Vagina (tissue), 2 donors: ENCODE measurements at places on chromosomes 12 and 14. TPM values are rescaled to one million over a fixed set of nuclear protein-coding genes. Genes with fewer than 3 reads are reported as not detected.

DNA sequence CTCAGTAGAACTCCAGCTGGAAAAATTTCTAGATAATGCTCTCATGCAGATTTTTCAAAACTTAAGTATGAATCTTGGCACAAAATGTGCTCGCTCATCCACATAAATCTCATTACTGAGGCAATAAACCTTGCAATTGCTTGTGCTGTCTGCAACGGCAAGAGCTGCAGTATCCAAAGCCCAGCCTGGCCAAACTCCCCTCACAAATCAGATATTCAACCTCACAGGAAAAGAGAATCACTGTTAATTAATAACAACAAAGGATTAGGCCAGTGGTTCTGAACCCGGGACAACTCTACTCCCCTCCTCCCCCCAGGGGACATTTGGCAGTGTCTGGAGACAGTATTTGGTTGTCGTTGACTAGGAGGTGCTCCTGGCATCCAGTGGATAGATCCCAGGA lies 19.2 kb upstream of the CORO1C start:
- no peak for DNase-seq

Gene KRT82
- total RNA-seq: not detected

Gene TAS2R13
- total RNA-seq: 7.1 TPM

Gene CDCA3
- 8.6 TPM for total RNA-seq

Gene PCNX4
- total RNA-seq: 51.6 TPM

Gene MYO1H
- total RNA-seq: not detected

Gene HOXC12
- not detected for total RNA-seq

GRCh38 chr12:100554608-100555077 lies 18.8 kb upstream of the GAS2L3 start:
- DNase-seq: no peak

DNA sequence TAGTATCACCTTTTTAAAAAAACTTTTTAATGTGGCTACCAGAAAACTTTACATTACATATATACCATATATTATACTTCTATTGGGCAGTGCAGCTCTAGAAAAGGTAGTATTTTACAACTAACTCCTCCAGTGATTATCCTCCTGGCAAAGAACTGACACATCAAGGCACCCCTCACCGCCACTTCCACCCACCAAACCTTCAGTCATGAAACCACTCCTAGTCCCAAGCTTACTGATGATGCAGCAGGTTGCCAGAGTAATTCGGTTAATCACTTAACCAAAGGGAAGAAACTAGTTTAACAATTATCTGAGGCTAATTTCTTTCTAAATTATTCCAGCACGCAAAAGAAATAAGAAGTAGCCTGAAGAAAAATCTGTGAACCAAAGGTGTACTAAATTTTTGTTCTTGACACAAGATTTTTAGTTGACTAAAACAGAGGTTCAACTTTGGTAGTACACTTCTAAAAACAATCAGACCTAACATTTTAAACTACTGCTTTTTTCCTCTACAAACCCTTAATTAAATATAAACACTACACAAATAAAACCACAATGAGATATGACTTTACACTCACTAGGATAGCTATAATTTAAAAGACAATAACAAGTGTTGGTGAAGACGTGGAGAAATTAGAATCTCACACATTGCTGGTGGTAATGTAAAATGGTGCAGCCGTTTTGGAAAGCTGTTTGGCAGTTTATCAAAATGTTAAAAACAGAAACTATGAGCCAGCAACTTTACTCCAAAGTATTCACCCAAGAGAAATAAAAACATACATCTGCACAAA lies 16.7 kb downstream of the SPPL3 start:
- DNase-seq: no peak

DNA sequence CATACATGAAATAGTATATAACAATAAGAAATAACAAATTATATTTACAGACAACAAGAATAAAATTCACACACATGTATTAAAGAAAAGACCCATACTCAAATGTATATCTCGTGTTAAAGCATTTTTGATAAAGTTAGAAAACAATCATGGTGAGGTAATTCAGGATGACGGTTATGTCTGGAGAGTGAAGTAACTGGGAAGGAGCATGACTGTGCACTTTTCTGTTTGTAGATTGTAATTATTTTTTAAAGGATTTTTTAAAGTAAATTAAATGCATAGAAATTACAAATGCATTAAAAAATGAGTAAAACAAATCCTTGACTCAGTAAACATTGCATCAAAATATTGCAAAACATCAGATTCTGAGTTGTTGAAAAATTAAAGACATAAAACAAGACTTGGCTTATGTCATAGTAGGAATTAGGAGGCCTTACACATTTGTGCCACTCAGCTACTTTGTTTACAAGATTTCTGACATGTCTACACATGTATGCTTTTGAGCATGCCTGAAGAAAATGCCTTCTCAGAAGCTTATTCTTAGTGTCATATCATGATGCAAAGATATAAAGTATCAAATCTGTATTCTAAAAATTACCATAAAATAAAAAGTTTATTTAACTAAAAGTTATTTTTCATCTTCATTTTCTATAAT lies 1325.1 kb downstream of the SLC16A7 start:
- no peak for DNase-seq

- no peak for DNase-seq
These were observed 57.0 kb downstream of the PLEKHG7 start for GRCh38 chr12:92759634-92760268.

GRCh38 chr12:19885093-19885812 lies 446.0 kb downstream of the AEBP2 start:
- no peak for DNase-seq

GRCh38 chr12:108055141-108055540 lies 73.9 kb upstream of the WSCD2 start:
- no peak for DNase-seq

GRCh38 chr14:22689199-22689598 lies 45.0 kb upstream of the OR6J1 start:
- DNase-seq: no peak

Gene MYF5
- total RNA-seq: not detected

DNA sequence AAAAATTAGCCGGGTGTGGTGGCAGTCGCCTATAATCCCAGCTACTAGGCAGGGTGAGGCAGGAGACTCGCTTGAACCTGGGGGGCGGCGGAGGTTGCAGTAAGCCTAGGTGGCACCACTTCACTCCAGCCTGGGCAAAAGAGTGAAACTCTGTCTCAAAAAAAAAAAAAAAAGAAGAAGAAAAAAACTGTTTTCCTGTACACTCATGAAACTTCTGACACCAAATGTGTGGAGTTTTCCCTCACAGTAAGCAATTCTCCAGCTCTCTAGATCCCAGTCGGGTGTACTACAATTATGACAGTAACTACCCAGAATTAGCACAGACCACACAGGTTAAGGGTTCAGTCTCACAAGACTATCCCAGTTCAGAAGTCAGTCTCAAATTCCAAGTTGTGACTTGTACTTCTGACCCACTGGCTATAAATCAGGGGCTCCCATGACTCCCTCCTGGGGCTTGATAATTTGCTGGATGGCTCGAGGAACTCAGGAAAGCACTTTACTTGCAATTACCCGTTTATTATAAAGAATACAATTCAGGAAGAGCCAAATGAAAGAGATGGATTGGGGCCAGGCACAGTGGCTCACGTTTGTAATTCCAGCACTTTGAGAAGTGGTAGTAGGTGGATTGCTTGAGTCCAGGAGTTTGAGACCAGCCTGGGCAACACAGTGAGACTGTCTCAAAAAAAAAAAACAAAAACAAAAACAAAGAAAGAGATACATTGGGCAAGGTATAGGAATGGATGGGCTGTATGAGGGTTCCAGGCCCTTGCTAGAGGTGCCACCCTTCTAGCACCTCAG lies 12.4 kb upstream of the ARF6 start:
- DNase-seq: peak; percentile 56

DNA sequence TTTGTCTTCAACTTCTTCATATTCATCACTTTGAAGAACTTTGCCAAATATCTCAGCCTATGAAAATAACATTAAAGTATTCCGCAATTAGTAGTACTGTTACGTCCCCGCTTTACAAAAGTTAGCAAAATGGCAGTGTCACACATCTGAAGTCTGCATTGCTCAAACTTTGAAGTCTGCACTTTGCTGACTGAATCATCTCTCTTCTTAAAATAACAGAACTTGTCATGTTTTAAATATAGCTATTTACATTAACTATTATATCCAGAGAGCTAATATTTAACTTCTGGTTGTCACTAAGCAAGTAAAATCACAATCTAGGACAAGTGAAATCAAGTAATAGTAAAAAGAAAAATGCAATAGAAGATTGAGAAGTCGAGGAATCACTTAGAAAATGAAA lies 34.5 kb downstream of the IPO8 start:
- no peak for DNase-seq

DNA sequence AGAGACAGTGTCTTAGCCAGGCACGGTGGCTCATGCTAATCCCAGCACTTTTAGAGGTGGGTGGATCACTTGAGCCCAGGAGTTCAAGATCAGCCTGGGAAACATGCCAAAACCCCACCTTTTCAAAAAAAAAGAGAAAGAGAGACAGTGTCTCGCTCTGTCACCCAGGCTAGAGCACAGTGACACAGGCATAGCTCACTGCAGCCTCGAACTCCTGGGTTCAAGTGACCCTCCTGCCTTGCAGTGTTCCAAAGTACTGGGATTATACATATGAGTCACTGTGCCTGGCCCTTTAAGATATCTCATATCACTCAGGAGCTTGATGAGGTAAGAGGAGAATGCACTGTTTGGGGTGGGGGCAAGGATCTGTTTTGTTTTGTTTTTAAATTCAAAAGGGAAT lies 48.1 kb upstream of the LTBP2 start:
- DNase-seq: no peak

GRCh38 chr12:106081606-106082005 lies 57.1 kb downstream of the NUAK1 start:
- no peak for DNase-seq

DNA sequence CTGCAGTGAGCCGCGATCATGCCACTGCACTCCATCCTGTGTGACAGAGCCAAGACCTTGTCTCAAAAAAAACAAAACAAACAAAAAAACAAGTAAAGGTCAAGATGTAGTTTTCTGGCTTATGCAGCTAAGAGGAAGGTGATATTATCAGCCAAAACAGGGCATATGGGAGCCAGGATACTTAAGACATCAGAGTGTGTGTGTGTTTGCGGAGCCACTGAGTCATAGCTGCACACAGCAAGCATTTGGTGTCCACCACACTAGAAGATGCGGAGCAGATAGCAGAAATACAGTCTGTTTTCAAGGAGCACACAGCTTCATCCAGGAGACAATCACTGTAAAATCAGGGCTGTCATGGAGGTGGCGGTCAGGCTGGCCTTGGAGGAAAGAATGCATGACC lies 72.6 kb upstream of the REP15 start:
- no peak for DNase-seq

Gene SH2B3
- total RNA-seq: 24.1 TPM

DNA sequence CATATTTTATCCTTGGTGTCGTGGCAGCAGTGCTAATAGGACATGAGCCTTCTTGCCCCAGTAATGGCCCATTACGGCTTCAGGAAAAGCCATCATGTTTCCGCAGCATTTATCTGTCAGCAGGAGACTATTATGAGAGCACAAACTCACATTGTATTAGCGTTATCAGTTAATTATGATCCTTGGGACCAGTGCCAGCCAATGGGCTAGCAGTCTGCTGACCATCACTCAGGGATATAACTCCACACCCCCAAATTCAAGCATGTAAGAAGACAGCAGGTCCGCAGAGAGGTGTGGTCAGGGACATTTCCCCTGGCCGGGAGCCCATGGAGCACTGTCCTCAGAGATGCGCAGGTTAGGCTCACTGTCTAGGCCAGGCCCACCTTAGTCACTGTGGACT lies 4.9 kb upstream of the ESRRB start:
- no peak for DNase-seq

Gene BDKRB1
- 2.5 TPM for total RNA-seq

DNA sequence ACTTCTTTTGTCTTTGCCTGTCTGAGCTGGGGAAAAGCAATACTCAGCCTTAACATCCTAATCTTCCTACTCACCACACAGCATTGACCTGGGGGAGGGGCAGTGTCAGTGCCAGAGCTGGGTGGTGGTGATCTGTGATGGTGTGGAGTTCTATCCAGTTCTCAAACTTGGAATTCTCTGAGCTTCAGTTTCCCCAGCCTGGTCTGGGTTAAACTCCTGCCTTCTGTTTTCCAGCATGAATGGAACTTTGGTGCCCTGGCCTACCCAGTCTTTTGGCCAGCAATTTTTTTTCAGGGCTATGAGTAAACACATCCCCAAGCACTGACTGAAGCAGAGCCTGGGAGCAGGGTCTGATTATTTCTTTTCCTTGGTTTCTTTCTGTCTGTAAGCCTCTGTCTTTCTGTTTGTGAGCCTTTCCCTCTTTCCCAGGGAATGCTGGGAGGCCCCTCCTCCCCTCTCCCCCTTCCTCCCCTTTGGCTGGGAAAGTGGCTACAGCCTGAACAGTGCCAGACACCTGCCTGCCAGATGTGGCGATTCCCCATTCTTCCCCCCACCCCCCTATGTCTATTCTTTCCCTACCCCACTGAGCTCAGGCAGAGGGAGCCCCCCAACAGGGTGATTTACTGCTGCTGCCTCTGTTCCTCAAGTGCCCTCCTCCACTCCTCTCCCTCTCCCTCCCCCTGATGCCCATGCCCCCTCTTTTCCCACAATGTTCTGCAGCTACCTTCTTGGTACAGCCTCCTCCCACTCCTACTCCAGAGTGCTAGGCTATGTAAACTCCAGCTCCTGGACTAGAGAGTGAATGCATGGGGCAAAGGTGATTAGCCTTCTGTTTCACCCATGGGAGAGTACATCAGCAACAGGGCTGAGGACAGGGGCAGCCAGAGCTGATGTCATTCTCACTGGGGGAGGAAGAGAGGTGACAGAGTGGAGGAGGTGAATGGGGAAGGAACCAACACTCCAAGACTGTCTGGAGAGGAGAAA lies 11.1 kb downstream of the GPR84 start:
- DNase-seq: no peak

GRCh38 chr12:25107920-25108319 lies 87.0 kb downstream of the DNAI7 start:
- DNase-seq: no peak

Gene SERPINA12
- 8.6 TPM for total RNA-seq

Gene CLECL1
- total RNA-seq: not detected

- DNase-seq: no peak
These were observed 40.0 kb upstream of the CAPRIN2 start for GRCh38 chr12:30794591-30795409.

Gene CBLN3
- total RNA-seq: 1.7 TPM

Gene ATF1
- 17.7 TPM for total RNA-seq

Gene LPAR5
- total RNA-seq: 7.4 TPM

- DNase-seq: no peak
These were observed 852 bp downstream of the COX16 start for GRCh38 chr14:70358631-70359030.
